ENCODE measurements at places on chromosomes 3 and 15.
A peak's percentile ranks its signal among the peaks of the same experiment; 100 is the strongest.

- DNase-seq, result no peak
Measured at GRCh38 chr3:98800401-98800800, 37.3 kb downstream of the ST3GAL6 start.

DNA sequence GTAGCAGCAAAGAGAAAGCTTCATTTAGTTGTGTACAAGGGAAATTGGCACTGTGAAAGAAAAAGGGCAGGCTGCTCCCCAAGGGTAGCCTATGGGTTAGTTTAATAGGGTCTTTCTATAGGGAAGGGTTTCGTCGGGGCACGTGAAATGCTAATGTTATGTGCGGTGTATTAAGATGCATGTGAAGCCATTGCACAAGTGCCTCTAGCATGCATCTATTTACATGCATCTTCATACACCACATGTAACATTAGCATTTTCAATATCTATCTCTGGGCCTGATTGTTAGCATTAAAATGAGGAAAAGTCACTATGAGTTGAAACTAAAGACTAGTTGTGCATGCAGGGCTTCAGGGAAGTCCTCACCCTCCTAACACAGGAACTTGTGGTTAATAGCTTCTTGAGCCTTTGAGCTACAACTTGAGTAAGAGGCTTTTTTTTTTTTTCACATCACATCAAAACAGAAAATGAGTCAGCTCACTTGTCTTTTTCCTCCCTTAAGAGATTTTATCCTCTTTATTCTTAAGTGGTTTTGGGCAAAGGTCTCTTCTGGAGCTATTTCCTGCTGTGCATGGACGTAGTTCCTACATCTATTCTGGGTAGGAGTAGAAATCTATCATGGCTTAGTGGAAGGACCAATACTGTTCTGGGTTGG is 613.4 kb downstream of the ZPLD1 start:
- no peak for DNase-seq

- peak; percentile 90 for DNase-seq
Measured at GRCh38 chr15:40354408-40355171, 3.4 kb upstream of the DISP2 start.

- DNase-seq, result no peak
Measured at GRCh38 chr15:69647142-69647513, 194.5 kb downstream of the RPLP1 start.

- no peak for DNase-seq
Measured at GRCh38 chr3:137761563-137762503, 2.3 kb upstream of the SOX14 start.

DNA sequence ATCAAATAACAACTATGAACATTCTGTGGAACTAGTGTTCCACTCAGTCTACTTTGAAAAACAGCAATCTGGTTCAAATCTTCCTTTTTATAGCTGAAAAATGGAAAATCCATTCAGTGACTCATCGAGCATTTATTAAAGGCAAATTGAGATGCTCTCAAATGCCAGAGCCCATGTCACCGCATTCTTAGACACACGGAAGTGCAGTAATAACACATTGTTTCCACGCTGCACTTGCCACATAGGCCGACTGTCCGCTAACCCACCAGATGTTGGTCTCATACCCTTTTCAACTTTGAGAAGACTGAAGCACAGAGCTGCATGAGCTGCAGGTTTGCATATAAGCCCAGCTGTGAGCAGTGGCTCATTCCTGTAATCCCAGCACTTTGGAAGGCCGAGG is 95.9 kb downstream of the TMEM266 start:
- DNase-seq, result no peak

- no peak for DNase-seq
Measured at GRCh38 chr3:32501783-32502117, 902 bp downstream of the CMTM6 start.

- DNase-seq, result no peak
Measured at GRCh38 chr15:78174401-78174800, 25.2 kb downstream of the IDH3A start.

DNA sequence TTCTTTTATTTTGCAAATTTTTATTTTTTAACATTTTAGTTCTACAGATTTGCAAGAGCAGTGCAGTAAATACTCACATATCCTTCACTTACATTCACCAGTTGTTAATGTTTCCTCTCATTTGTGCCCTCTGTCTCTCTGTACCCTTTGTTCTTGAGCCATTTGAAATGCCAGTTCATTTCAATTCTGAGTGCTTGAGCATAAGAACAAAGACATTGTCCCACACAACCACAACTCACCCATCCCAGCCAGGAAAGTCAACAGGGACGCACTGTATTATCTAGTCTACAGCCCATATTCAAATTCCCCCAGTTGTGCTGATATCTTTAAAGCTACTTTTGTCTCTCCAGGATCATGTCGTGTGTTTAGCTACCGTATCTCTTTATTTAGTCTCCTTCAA is 141.4 kb upstream of the SLC6A11 start:
- DNase-seq, result no peak

DNA sequence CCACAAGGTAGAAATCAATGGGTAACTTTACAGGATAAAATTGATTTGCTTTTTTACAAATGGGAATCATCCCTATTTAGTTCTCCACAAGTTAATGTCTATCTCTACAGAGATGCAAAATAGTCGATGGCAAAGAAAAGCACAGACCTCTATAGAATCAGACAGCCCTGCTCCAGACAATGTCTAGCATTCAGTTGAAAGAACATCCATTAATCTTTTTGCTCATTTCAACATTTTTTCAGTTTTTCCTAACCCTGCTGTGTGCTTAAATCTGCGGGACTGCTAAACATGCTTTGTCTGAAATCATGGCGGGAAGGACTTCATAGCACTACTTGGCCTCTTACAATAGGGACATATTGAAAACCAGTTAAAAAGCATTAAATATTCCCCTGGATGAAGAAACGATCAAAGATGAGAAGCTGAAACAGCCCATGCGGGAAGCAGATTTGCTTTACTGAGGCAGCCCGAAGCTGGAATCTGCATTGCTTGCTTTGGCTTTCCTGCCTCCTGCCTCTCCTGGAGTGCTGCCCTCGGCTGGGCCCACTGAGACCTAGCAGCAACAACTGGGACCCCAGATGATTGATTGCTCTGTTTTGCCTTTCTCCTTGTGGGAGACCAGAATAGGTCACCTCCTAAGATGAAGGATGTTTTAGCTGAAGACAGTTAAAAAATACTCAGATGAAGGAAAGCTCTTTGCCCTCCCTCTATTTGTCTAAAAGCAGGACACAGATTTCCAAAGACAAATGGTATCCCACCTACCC is 38.5 kb upstream of the RASGRP1 start:
- DNase-seq, result no peak

- no peak for DNase-seq
Measured at GRCh38 chr3:14125193-14126016, 553 bp downstream of the TMEM43 start.

- DNase-seq, result no peak
Measured at GRCh38 chr3:81496407-81497104, 264.9 kb downstream of the GBE1 start.

DNA sequence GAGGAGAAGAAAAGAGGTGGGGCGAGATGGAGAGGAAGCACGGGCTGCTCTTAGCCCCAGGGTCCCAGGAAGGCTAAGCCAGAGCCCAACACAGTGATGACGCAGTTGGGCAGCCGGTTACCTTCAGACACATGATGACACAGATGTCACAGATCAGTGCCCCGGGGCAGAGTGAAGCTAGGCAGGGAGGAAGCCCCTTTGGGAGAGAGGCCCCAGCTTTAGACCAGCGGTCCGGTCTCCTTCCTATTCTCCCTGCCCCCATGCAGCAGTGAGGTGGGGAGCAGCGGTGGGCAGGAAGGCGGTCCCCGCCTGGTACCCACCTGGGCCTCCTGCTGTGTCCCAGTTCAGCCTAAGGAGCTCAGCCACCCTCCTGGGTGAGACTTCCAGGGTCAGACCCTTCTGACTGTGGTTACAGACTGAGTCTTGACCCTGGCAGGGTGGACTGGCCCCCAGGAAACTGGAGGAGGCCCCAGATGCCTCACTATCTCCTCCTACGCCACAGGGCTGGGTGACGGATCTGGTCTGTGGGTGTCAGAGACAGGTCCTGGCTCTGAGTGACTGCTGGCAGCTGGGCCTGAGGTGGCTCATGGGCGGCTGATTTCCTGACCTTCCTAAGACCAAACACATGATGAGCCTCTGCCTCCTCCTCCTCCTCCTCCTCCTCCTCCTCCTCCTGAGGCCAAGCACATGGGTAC is 38.8 kb upstream of the LINGO1 start:
- no peak for DNase-seq

DNA sequence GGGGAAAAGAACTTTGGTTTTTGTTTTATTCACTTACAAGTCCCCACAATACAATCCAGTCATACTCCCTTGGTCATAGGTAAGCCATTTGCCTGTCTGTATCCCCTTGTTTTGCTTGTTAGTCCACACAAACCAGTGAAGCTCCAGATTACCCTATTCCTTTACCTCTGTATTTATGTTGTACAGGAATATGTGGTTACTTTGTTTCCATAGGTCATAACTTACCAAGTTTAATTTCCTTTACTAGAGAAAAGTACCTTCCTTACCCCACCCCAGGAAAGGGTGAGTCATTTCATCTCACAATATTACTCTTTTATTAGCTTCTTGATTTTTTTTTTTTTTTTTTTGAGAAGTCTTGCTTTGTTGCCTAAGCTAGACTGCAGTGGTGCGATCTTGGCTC is 113.4 kb upstream of the LRRFIP2 start:
- no peak for DNase-seq

DNA sequence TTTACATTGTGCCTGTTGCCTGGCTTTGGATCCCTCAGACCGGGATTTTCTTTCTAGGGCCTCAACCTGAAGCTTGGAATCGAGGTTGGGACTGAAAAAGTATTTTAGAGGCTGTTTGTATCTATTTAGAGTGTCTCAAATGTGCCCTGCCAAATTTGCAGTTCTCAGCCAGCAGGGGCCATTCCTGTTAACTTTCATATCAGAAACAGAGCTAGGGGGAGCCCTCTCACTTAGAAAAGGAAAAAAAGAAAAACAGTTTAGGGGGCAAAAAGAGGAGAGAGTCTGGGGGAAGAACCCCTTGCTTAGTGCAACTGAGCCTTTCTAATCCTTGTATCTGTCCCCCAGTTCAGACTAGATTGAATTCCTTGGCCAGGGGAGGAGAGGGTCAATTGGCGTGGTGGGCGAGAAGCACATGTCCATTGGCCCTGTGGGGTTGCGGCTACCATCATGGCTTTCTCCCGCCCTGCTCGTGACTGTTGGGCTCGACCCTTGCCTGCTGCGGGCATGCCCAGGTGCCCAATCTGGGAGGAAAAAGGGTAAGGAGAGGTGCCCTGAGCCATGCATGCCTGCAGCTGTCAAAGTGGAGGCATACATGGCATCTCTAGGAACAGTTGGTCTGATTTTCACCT is 101.6 kb downstream of the CFAP44 start:
- DNase-seq, result no peak
